ENCODE measurements at places on chromosomes 16 and 17.
A peak's percentile ranks its signal among the peaks of the same experiment; 100 is the strongest.

GRCh38 chr16:13811834-13812233 is 108.1 kb upstream of the ERCC4 start:
- DNase-seq = no peak

GRCh38 chr16:23504076-23504452 is 6.2 kb downstream of the GGA2 start:
- DNase-seq = no peak

- DNase-seq = peak; percentile 63
Observed at GRCh38 chr16:54370278-54371040, 83.9 kb upstream of the IRX3 start.

DNA sequence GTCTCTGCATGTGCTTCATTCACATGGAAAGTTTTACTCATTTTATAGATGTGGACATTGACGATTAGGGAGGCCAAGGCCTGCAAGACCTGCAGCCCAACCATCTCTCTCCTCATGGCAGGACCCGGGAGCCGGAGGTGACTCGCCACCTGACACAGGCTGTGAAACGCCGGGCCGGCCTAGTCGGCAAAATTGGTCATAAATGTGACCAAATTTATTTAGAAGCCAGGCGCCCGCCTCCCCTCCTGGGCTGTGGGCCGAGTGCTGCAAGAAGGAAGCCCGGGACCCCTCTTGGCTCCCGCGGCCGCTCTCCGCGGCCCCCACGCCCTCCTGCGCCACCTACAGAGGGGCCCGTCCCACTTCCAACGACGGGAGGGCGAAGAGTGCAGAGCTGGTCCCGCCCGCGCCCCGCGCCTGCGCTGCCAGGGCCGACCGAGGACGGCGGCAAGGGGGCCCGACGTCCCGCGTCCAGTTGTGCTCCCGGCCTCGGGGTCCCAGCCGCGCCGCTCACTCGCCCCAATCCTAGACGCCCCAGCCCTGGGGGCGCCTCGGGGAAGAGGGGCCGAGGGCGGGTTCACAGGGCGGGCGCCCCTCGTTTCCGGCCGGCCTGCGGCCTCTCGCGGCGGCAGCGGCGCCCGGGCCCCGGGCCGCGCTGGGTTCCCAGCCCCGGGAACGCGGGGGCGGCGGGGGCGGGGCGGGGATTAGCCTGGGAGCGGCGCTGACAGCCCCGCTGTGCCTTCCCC is 47.5 kb downstream of the WNT3 start:
- peak; percentile 61 for DNase-seq

- peak; percentile 31 for DNase-seq
Observed at GRCh38 chr16:8855051-8855786, 13.6 kb downstream of the CARHSP1 start.

DNA sequence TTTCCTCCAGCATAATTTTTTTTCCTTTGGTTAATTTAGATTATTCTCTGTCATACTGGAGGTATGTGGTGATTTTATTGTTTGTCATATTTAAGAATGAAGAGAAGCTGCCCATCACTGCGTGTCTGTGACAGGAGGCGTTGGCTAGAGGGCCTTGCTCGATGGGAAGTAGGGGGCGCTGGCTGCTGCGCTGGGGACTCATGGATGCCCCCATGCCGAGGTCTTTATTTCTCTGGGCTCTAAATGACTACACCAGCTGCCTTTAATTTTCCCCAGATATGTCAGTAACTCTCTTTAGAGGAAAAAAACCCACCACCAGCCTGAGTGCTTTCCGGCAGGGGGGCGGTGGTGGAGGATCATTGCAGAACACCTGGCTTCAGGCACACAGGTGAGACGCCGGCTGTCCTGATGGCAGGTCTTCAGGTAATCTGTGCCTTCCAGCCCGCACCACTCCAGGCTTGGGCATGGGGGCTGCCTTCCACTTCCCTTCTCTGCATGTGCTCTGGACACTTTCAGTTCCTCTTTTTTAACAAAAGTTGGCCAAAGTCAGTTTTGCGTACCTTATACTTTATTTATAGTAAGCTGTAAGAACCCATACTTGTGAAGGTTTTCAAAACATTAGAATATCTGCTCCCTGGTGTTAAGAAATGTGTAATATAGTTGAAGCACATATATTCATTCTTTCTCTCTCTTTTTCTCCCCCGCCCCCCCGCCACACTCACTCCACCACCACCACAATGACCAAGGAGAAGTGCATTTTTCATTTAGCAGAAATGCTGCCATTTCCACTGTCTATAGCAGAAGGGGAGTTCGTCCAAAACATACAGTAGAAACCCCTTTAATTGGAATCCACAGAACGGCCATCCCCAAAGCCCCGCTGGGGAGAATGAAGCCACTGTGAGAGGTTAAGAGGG is 192.7 kb downstream of the RPTOR start:
- no peak for DNase-seq

DNA sequence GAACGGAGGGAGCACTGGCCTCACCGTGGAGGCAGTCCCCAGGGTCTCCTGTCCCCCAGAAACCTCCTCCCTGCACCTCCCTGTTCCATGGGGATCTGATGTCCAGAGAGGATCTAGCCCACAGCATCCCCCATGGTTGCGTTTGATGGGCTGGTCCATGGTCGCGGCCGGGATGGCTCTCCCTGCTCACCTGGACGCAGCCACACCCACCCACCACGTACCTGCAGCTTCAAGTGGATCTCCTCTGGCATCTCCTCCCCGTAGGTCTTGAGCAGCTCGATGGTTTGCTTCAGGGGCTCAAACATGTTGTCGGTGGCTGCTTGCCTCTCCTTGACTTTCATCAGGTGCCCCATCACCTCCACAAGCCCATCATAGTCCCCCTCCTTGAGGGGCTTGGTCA is 47.9 kb downstream of the DNAH17 start:
- peak; percentile 39 for DNase-seq

DNA sequence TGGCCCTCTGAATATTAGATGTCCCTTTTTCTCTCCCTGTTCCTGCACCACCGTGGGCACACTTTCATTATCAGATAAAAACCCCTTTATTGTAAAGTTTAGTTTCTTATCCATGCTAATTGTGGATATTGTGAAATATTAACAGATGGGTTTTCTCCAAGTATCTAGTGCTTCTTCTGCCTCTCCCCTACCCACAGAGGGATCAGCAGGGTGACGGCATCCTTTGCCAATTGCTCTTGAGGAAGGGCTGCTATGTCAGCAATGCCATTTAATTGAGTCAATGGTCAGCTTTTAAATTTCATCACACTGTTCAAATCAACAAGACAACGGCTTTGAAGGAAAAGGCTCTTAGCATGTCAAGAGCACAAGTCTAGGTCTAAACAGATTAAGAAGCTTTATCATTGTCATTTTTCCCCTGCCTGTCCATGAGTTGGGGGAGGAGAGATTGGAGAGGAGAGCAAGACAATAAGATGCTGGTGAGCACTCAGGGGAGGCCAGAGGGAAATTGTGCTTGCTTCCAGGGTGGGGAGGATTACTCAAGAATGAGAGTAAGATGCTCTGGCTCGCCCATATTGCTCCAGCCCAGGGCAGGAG is 443.0 kb upstream of the CCL2 start:
- DNase-seq = no peak

DNA sequence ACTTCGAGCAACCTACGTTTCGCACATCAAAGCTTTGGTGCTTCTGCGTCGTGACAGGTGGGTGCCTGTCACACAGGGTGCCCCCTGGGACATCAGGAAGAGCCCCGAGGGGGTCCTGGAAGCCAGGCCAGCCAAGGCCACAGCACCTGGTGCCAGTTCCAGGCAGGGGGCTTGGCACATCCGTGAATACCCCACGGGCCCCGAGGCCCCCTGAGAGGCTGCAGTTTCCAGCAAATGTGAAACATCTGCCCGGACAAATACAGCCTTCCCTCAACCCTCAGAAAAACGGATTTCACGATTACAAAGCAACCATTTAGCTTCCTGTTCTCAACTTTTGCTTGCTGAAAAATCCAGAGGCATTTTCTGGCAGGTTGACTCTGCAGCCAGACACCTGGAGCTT is 109.3 kb upstream of the METRNL start:
- no peak for DNase-seq

DNA sequence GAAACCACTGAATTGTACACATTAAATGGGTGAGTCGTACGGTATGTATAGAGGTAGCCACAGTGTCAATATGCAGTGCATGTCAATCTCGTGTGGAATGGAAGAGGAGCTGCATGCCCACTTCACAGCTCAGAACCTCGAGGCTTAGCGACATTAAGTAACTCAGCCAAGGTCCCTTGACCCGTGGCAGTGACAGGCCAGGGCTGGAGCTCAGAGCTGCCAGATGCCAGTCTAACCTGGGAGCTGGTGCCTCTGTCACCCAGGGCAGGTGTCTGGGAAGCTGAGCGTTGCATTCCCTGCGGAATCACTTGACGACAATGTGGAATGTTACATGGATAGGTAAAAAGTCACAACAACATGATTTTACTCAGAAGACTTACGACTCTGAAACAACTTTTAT is 298.1 kb downstream of the FOXL1 start:
- no peak for DNase-seq

- DNase-seq = peak; percentile 67
Observed at GRCh38 chr17:13600475-13601321, 1.0 kb downstream of the HS3ST3A1 start.

GRCh38 chr16:67391424-67392300 is 1.6 kb downstream of the TPPP3 start:
- DNase-seq = peak; percentile 63

GRCh38 chr17:76695059-76695831 is 15.5 kb downstream of the MXRA7 start:
- DNase-seq = no peak

DNA sequence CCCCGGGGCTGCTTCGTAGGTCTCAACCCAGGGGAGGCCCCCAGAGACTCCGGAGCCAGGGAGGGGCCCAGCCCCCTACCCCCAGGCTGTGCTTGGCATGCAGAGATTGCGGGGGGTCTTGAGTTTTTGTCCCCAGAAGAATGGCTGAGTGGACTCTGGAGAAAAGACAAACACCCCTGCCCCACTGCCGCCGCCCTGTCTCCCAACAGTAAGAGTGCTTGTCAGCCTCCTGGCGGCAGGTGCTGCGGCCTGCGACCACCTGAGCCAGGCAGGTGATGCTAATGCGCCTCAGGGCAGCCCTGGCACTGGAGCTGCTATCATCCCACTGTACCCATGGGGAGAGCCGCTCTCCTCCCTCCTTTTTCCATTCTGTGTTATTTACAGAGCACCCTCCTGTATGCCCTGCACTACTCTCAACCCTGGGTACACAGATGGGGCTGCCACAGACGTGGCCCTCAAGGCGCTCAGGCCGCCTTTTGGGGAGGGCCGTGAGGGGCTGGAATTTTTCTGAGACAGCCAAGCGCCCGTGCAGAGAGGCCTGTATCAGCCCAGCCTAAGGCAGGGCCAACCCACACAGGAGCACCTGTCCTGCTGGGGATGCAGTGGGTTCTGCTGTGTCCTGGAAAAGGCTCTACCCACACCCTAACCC is 2.6 kb upstream of the IL17C start:
- DNase-seq = no peak

DNA sequence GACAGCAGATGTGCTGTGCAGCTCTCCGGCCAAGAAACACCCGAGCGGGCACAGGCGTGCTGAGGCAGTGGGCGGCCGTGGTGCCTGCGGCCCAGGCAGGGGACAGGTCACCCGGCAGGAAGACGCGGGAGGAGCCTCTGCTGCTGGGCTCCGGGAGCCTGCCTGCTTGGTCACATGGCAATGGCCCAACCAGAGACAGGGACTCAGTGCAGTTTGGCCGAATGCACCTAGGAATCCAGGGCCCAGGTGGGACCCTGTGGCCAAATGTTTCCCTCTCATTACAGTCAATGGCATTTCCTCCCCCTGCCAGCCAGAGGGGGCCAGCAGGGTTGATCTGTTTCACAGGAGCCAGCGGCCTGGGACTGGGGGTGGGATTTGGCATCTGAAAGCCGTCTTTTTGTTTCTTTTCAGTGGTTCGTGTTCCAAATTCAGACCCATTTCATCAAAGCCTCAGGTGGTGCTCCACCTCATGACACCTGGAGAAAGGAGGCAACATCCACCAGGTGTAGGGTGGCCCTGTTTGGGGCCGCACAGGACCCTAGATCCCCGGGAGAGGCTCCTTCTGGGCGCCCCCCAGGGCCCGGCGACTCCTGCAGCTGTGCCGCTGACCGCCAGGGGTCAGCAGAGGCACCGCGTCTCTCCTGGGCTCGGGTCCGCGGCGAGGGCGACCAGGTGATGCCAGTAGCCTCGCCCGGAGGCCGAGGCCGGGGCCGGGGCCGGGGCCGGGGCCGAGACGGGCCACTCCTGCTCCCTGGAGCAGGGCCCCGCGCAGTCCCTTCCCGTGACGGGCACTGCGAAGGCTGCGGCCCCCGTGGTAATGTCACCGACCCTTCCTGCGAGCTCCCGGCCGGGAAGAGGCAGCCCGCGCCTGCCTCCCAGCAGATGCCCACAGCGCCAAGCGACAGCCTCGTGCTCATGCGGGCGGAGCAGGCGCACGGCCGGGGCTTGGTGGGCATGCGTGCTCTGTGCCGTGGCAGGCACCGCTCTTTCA is 118.5 kb downstream of the C16orf78 start:
- peak; percentile 86 for DNase-seq

DNA sequence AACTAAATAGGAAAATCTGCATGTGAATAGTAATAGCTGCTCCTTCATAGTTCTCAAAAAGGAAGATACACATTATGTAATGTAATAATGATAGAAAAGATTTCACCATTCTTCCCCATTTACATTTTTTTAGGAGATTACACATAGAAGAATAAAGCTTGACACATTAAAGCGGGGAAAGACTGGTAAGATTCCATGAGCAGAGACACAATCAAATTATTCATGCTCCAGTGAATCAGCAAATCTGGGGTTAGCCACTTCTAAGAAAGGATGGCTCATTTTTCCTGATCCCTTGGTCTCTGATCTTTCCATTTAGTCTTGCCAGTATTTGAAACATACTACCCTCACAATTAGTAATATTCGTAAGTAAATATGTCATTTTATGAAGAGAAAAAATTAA is 81.9 kb downstream of the CA4 start:
- DNase-seq = no peak

DNA sequence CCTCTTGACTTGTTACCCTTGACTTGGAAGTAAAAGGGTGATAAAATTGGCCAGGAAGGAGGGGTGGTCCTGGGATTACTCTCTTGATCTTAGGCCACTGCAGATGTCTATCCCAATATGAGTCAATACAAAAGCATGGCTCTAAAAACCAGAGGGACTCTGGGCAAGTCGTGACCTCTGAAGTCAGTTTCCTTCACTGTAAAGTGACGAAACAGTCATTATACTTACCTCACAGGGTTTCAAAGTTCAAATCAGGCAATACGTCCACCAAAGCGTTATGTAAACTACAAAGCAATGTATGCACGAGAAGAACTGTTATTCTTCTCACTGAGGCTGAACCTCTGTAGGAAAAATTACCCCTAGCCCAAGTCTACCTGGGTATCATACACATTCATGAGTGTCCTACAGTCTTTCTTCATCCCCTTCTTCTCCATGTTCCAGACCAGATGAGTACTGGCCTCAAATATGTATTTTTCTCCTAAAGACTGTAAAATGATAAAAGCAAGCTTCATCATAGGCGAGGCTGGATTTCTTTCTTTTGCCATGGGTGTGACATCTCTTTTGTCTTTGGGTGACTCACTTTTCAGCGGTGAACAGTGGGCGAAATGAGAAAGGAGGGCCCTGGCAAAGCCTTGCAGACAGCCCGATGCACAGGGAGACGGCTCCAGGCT is 34.5 kb upstream of the CLEC18B start:
- DNase-seq = no peak
